ENCODE measurements at places on chromosomes 3 and 15.

DNA sequence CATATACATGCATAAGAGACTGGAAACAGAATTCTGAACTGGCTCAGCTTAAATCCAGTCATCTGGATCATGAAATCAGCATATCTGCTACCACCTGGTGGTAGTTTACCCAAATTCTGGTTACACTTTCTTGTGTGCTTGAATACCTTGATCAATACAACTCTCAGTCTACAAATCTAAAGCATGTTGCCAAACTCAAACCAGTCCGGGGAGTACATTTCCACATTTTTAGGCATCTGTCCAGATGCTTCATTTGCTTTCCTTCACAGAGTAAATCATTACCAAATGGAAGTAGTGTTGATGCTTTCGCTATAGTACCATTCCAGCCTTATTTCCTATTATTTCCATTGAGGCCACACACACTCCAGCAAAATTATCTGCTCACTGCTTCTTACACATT lies 126.4 kb downstream of the P2RY1 start:
- DNase-seq: no peak

GRCh38 chr15:31279221-31280045 lies 47.2 kb upstream of the KLF13 start:
- DNase-seq: no peak

- no peak for DNase-seq
These were observed 6.3 kb downstream of the ZNF774 start for GRCh38 chr15:90358124-90359033.

GRCh38 chr3:161070252-161070930 lies 34.8 kb downstream of the B3GALNT1 start:
- no peak for DNase-seq

- DNase-seq: no peak
These were observed 9.4 kb upstream of the CHAC1 start for GRCh38 chr15:40943764-40944365.

DNA sequence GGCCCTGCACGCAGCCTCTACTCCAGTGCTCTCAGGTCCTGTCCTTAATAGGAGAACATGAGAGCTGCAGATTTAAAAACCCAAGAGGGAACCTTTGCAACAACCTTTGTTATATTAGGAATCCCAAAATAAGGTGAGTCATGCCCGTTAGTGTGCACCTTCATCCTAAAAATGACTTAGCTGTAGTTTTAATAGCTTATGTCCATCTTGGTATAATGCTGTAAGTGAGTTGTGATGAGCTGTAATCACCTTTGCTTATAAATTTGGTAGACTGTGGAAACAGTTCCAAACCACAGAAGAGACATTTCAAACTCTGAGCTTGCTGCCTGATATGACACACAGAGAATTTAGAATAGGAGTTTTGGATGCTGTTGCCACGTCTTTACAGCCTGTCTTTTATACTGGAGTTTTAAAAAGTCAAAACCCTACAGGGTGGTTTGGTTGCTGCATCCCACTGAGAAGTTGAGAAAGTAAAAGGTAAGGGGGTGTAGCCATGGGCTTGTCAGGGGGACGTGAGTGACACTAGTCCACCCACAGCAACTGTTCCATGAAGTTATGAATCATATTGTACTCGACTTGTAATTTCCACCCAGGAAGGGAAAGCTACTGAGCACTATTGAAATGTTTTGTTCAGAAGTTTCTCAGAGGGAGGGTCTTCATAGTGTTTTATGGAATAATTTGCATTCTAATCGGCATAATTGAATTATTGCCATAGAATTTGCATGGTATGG lies 27.4 kb upstream of the CD47 start:
- no peak for DNase-seq

GRCh38 chr3:65922441-65922840 lies 116.3 kb downstream of the MAGI1 start:
- DNase-seq: no peak

DNA sequence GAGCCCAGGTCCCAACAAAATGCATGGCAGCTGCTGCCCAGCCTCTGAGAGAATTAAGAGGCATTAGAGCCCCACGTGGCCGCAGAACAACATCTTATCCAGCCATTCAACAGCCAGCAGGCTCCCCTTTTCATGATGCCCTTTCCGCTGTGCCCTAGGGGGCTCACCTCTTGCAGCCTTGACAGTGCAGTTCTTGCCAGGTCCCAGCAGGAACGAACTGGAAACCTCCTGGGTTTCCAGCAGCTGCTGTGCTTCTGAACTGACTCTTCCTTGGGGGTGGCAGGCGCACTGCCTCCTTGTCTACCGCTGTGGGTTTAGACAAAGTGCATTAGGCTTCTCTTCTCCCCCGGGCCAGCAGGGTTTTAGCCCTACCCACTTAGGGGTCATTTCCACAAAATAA lies 85.2 kb downstream of the FAM174B start:
- DNase-seq: no peak

GRCh38 chr3:100047455-100048141 lies 66.7 kb downstream of the FILIP1L start:
- no peak for DNase-seq

DNA sequence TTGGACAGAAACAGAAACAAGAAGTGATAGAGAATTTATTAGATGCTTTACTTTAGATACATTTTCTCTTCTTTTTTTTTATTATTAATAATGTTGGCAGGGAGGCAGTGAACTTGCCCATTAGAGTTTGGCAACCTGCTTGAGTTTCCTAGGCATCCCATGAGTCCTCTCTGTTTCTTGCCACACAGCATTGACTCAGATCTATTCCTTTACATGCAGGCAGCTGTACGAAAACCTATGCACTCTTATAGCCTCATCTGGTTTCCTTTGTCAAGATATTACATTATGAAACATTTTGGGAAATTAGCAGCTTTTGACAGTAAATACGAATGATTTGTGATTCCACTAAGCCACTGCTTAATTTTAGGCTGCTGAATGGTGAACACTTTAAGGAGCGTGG lies 23.3 kb downstream of the IL1RAP start:
- DNase-seq: no peak
